ENCODE measurements at places on chromosomes 16 and 17. TPM values are rescaled to one million over a fixed set of nuclear protein-coding genes. Genes with fewer than 3 reads are reported as not detected.
A peak's percentile ranks its signal among the peaks of the same experiment; 100 is the strongest.

- H3K27ac ChIP-seq, result no peak overlapping the region
- H3K4me3 ChIP-seq, result no peak overlapping the region
- no peaks in the 10 kb centered on the region for H3K36me3 ChIP-seq
- no peaks in the 10 kb centered on the region for H3K4me1 ChIP-seq
- H3K27me3 ChIP-seq, result no peaks in the 10 kb centered on the region
Observed at GRCh38 chr17:9299695-9300094, 275.9 kb downstream of the STX8 start.

DNA sequence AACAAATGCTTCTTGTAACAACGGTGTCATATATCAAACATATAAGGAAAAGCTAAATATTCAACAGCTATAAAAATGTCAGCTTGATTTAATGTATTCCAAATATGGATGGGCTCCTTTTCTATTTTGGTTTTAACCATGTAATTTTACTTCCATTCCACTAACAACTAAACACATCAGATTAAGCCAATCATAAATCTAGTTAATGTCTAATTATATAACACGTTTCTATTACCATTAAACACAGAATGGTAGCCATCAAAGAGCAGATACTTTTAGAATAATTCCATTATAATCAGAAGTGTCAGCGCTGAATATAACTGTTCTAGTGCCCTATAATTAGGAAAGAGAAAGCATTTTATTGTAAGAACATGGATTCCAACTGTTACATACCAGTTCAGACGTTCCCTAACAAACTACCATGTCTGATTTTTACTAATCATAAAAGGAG lies 10.0 kb downstream of the CMC2 start:
- DNase-seq, result no peak
- no peak overlapping the region for H3K4me3 ChIP-seq
- H3K36me3 ChIP-seq, result no peaks in the 10 kb centered on the region
- no peak overlapping the region for H3K27ac ChIP-seq
- H3K4me1 ChIP-seq, result no peaks in the 10 kb centered on the region

KRTAP3-2 gene
- total RNA-seq, result not detected

DNA sequence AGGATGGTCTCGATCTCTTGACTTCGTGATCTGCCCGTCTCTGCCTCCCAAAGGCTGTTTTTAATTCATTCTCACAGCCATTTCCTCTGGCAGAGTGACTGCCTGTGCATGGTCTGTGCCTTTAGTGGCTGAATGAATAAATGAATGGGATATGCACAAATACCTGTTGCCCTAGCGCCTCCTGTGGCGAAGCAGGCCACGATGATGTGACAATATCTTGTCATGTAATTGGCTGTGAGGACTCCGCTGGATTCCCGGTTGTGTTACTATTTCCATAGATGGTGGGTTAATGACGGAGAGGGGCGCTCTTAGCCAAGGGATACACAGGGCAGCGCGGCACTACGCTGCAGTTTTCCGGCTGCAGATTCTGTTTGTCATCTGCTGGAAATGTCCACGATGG lies 26.8 kb upstream of the ENDOV start:
- H3K4me1 ChIP-seq, result no peaks in the 10 kb centered on the region
- DNase-seq, result no peak
- H3K36me3 ChIP-seq, result peaks cover 26% of the 10 kb centered on the region
- no peak overlapping the region for H3K27ac ChIP-seq
- no peaks in the 10 kb centered on the region for H3K27me3 ChIP-seq

GRCh38 chr16:23080329-23080728 lies 68.9 kb downstream of the USP31 start:
- H3K4me1 ChIP-seq, result peaks cover 4% of the 10 kb centered on the region
- DNase-seq, result no peak
- H3K4me3 ChIP-seq, result no peak overlapping the region
- H3K27ac ChIP-seq, result peak overlapping the region; percentile 21

- no peak overlapping the region for H3K4me3 ChIP-seq
- no peak overlapping the region for H3K27ac ChIP-seq
- no peaks in the 10 kb centered on the region for H3K27me3 ChIP-seq
- no peaks in the 10 kb centered on the region for H3K4me1 ChIP-seq
Observed at GRCh38 chr17:76331083-76331482, 22.6 kb downstream of the PRPSAP1 start.

GRCh38 chr17:72121164-72122009 lies 567 bp downstream of the SOX9 start:
- DNase-seq, result no peak
- H3K36me3 ChIP-seq, result no peaks in the 10 kb centered on the region
- H3K27ac ChIP-seq, result peak overlapping the region; percentile 86
- peak overlapping the region; percentile 78 for H3K4me3 ChIP-seq
- H3K27me3 ChIP-seq, result no peaks in the 10 kb centered on the region

DNA sequence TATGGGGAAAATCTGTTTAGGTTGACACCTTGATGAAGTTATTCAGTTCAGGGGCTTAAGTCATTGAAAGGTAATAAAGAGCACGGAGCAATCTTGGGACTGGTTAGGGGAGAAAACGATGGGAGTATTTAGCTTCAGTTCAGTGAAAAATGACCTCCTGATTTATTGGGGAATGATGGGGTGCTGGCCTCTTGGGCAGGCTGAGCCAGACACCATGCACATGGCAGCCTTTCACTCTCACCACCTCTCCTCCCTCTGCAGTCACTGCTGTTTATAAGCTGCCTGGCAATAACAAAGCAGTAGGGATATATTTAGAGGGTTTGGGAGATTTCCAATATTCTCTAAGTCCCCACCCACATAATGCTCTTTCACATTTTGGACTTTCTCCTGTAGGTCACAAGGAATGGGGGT lies 140.5 kb upstream of the HS3ST2 start:
- H3K27me3 ChIP-seq, result no peaks in the 10 kb centered on the region
- no peak overlapping the region for H3K27ac ChIP-seq
- H3K36me3 ChIP-seq, result no peaks in the 10 kb centered on the region
- DNase-seq, result no peak
- no peaks in the 10 kb centered on the region for H3K4me1 ChIP-seq

PAQR4 gene
- 25.1 TPM for total RNA-seq

DNA sequence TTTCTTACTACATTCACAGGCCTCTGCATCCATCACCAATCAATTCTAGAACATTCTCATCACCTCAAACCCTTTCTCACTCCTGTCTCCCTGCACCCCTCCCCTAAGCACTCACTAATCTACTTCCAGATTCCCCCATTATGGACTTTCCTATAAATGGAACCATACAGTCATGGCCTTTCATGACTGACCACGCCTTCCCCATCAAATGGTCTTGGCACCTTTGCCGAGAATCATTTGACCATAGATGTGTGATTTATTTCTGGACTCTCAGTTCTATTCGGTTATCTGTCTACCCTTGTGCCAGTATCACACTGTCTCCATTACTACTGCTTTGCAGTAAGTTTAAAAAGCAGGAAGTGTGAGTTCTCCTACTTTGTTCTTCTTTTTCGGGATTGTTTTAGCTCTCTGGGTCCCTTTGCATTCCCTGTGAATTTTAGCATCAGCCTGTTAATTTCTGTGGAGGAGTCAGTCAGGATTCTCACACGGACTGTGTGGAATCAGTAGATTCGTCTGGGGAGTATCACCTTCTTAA lies 27.5 kb downstream of the GTF3C1 start:
- peak overlapping the region; percentile 76 for H3K27ac ChIP-seq
- H3K27me3 ChIP-seq, result no peaks in the 10 kb centered on the region
- H3K4me1 ChIP-seq, result peaks cover 11% of the 10 kb centered on the region
- H3K4me3 ChIP-seq, result no peak overlapping the region
- no peak for DNase-seq

DNA sequence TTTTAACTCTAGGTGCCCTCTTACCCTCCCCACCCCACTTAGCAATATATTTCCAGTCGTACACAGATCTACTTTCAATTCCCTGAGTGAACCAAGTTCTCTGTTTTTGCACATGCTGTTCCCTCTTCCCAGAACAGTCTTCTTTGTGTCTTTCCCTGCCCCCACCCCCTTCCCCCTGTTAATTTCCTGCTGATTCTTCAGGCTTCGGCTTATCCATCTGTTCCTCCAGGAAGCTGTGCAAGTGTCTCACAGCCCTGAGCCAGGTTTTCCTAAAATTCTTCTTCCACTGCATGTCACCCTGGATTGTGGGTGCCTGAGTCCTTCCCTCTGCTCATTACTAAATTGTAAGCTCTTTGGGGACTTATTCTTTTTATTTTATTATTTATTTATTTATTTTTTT lies 12.4 kb upstream of the SPOP start:
- H3K27me3 ChIP-seq, result no peaks in the 10 kb centered on the region
- no peaks in the 10 kb centered on the region for H3K4me1 ChIP-seq
- H3K36me3 ChIP-seq, result no peaks in the 10 kb centered on the region
- H3K27ac ChIP-seq, result peak overlapping the region; percentile 84
- no peak for DNase-seq
- H3K4me3 ChIP-seq, result no peak overlapping the region

NDE1 gene
- total RNA-seq, result 39.3 TPM

- peaks cover 45% of the 10 kb centered on the region for H3K27me3 ChIP-seq
- no peaks in the 10 kb centered on the region for H3K36me3 ChIP-seq
- H3K4me3 ChIP-seq, result peak overlapping the region; percentile 17
- DNase-seq, result no peak
- H3K4me1 ChIP-seq, result no peaks in the 10 kb centered on the region
Observed at GRCh38 chr16:86496262-86496928, 13.9 kb upstream of the FOXF1 start.

DNA sequence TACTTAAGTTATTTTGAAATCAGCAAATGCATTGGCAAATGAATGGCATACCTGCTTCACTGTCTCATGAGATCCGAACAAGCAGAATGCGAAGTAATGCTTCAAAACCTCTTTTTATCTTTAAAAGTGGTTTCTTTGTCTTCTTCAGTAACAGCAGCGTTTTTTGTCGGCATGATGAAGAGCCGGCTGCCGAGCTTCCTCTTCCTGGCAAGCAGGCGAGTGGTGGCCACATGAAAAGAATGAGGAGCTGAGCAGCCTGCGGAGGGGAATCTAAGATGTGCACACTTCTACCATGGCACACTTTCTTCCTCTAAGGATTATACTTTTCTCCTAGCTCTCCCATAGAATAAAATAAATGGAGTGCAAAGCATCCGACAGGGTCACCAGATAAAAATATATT lies 42.4 kb upstream of the AKTIP start:
- H3K27me3 ChIP-seq, result no peaks in the 10 kb centered on the region
- no peak for DNase-seq
- no peaks in the 10 kb centered on the region for H3K4me1 ChIP-seq
- no peak overlapping the region for H3K4me3 ChIP-seq

DNA sequence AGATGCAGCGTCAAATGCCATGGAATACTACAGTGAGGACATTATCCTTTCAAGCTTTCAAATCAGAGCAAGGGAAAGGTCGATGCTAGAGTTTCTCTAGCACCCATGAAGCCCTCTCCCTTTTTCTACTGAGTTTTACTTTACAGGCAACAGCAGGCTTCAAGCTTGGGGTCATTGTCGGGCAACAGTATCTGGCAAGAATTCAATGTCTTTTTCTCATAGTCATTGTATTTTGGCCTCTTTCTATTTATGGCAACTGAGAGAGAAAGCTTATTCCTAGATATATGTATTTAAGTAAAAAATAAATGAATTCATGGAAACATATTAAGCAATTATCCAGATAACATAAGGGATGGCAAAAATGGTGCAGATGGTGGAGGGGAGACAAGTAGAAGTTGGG lies 364 bp upstream of the CETP start:
- H3K4me1 ChIP-seq, result no peaks in the 10 kb centered on the region
- DNase-seq, result no peak
- no peaks in the 10 kb centered on the region for H3K36me3 ChIP-seq
- H3K27me3 ChIP-seq, result no peaks in the 10 kb centered on the region
- H3K4me3 ChIP-seq, result no peak overlapping the region
- no peak overlapping the region for H3K27ac ChIP-seq

DNA sequence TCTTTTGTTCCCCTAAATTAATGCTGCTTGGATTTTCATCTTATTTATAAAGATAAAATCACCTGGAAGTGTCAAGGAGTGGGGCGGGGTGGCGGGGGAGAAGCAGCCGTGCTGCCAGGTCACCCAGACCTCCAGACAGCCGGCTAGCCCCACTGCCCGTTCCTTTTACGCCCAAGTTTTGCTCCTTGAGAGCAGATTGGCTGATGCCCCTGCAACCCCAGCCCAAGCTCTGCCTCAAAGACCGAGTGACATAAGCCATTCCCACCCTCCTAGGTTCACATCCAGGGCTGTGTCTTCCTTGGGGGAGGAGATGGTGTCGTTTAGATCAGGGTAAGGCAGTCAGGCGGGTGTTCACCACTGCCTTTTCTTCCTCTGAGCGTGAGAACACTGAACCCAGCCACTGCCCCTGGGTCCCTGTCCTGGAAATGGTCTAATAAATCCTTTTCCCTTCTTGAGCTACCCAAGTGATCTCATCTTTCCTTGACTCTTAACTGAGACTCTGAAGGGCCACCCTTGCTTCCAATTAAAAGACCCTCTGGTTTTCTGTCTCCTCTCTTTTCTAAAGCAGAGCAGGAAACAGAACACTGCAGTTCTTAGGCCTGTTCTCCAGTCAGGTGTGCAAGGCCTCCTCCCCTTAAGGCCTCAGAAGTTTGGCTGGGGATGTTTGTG lies 5.7 kb downstream of the PDF start:
- H3K27me3 ChIP-seq, result no peaks in the 10 kb centered on the region
- DNase-seq, result no peak
- H3K4me3 ChIP-seq, result no peak overlapping the region
- H3K27ac ChIP-seq, result no peak overlapping the region
- peaks cover 28% of the 10 kb centered on the region for H3K36me3 ChIP-seq

DNA sequence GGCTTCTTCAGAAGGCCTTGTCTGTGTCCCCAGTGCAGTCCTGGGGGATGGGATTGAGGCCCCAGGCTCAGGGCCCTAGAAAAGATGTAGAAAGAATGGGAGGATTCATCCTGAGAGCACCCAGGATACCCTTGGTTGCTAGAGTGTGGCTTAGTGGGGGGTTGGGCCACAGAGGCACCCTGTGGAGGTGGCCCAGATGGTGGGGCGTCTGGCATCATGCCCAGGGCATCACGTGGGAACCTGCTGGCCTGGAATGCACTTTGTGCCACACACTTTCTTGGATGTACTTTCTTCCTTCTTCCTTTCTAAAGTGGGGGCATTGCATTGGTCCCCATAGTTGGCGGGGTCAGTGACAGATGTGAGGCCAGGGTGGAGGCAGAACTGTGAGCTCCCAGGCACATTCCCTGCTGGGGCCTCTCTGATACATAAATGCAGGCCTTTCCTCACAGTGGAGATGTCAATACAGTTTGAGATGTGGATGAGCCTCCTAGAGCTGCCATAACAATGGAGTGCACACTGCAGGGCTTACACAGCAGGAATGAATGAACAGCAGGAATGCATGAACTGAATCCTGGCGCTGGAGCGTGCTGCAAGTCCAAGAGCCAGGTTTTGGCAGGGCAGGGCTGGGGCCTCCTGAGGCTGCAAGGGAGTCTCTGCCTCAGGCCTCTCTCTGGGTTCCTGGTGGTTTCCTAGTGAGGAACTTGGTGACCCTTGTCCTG lies 43.3 kb downstream of the MGAT5B start:
- no peaks in the 10 kb centered on the region for H3K27me3 ChIP-seq
- no peak overlapping the region for H3K27ac ChIP-seq
- no peak overlapping the region for H3K4me3 ChIP-seq
- no peaks in the 10 kb centered on the region for H3K36me3 ChIP-seq
- no peak for DNase-seq

OVCA2 gene
- 52.2 TPM for total RNA-seq
